GM13976 (cell line): ENCODE measurements at places on chromosomes 7 and 10.

- no peak for DNase-seq
Observed at GRCh38 chr7:51054231-51054630, 262.4 kb downstream of the COBL start.

DNA sequence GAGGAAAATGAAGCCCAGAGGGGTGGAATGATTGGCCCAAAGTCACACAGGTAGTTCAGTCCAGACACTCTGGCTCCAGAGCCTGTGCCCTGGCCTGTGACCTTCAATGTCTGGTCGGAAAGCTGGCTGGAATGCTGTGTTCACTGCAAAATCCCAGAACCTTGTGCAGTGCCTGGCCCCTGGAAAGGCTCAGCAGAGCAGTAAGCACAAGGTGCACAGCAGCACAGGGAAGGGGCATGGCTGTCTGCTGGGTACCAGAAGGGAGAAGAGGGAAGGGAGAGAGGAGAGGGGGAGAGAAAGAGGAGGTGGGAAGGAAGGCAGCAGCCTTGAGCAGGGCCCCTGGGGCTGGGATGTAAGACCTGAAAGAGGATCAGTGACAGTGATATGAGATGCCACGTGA is 28.4 kb upstream of the C10orf71 start:
- DNase-seq = no peak

- DNase-seq = no peak
Observed at GRCh38 chr10:60985951-60986350, 42.0 kb upstream of the RHOBTB1 start.

DNA sequence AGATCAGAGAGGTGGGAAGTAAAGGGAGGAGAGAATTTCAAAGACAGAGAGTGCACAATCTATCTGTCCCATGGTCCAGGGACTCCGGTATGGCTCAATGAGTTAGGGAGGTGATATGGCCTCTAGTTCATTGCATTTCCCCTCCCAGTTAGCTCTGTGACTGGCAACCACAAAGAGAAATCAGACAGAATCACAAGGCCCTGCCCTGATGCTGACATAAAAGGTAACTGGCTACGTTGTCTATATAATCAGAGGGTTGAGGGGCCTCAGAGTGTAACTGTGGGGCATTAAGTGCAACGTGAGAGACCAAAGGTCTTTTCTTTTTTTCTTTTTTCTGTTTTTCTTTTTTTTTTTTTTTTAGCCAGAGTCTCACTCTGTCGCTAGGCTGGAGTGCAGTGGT is 7.3 kb upstream of the C10orf95 start:
- no peak for DNase-seq

GRCh38 chr10:54094321-54094720 is 706.7 kb downstream of the PCDH15 start:
- no peak for DNase-seq

GRCh38 chr10:34539533-34540315 is 275.4 kb downstream of the PARD3 start:
- DNase-seq = no peak

- DNase-seq = peak; percentile 98
Observed at GRCh38 chr7:32495298-32496051, at the start of gene AVL9. TSS of gene AVL9 (plus strand) at chr7:32495489. CDS start at chr7:32495710, 221 bp downstream.

DNA sequence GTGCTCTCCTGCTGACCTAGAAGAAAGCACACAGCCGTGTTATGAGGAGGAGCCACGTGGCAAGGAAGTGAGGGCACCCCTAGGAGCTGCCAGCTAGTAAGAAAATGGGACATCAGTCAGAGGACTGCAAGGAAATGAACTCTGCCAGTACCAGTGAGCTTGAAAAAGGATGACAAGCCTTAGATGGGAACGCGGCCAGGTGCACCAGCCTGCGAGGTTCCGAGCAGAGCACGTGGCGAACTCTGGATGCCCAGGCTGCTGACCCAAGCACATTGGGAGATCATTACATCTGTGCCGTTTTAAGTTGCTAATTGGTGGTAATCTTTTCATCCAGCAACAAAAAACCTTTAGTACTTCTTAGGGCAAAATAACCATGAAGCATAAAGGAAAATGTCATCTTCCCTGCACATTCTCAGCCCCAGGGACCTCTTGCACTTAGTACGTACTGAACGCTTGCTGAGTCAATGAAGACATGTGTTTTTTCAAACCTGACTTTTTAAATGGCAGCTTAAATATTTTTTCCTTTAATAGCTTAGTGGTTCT is 69.4 kb downstream of the AMZ1 start:
- no peak for DNase-seq

- DNase-seq = no peak
Observed at GRCh38 chr10:106576534-106576933, 588.0 kb downstream of the SORCS1 start.

GRCh38 chr10:22478555-22479334 is 133.4 kb downstream of the SPAG6 start:
- no peak for DNase-seq

DNA sequence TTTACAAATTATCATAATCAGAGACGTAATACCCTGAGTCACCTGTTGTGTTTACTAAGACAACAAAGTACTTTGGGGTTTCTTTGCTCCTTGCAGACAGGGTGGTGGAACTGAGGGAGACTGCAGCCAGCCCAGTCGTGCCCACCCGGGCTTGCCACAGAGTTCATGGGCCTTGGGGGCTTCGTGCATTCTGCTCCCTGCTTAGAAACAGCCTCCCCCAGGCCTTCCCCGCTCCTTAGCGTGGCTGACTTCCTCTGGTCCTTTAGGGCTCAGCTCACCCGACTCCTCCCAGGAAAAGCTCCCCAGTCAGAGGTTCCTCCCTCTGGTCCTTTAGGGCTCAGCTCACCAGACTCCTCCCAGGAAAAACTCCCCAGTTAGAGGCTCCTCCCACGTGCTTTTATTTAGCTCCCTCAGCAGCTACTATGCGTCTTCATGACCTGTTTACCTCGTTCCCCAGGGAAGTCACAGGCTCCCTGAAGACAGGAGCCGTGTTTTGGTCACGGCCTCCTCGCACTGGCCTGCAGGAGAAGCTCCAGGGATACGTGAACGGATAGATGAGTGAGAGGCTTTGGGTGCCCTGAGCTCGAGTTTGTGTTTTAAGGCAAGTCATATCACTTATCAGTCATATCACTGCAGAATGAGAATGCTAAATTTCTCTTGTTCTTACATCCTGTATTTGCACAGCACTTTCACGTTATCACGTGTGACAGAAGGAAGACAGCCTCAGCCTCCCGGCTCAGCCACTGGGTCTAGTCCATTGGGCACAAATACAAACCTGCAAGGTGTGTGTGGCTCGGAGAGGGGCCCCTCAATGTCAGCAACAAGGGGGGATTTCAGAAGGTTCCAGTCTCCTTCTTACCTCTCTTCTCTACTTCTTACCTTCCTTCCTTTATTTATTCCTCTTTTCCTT is 52.7 kb upstream of the VIPR2 start:
- no peak for DNase-seq

DNA sequence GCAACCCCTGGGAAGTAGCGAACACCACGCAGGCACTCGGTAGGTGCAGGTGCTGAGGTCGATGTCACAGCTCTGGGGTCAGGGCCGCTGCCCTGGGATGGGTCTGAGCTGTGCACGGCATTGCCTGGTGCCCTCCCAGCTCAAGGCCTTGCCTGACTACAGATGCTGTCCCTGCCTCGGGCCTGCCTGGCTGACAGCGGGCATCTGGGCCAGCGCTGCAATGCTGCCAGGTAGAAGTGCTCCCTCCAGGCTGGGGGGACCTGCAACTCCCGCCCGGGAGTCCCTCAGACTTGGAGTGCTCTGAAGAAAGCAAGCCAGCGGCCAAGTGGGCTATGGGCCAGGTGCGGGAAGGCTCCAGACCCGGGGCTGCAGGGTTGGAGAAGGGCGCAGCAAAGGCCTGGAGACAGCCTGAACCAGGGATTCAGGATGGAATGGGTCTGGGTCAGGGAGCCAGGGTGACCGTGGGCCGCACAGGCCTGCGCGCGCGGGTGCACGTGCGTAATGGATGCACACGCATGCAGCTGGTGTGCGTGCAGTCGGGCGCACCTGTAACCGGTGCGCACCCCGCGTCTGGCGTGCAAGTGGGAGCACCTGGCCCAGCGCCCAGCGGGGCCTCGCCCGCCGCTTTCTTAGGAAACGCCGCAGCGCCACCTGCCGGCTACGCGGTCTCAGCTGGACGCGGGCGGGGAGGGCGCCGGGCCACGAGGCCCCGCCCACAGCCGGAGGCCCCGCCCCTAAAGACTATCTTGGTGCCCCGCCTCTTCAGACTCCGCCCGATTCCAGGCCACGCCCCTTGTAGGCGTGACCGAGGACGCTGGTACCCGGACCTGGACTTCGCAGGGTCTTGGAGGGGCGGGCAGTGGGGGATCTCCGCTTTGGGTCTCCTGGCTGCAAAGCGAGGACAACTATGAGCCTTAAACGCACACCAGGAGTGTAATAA is 46.7 kb downstream of the MICALL2 start:
- DNase-seq = peak; percentile 100

DNA sequence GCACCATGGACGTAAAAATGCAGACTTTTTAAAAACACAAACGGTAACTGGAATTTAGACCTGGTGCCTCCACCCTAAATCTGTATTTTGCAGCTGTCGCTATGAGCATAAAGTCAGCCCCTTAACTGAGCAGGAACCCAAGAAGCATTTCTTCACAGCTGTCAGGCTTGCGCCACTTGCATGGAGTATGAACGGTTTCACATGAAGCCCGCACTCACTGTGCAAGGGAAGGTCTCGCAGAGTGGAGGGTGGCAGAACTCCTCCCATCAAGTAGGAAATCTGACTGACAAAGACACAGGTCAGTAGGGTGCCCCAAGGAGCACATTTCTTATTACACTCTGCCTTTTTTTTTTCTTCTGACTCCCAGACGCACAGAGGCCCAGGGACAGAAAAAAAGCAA is 58.5 kb downstream of the ELMO1 start:
- DNase-seq = no peak

DNA sequence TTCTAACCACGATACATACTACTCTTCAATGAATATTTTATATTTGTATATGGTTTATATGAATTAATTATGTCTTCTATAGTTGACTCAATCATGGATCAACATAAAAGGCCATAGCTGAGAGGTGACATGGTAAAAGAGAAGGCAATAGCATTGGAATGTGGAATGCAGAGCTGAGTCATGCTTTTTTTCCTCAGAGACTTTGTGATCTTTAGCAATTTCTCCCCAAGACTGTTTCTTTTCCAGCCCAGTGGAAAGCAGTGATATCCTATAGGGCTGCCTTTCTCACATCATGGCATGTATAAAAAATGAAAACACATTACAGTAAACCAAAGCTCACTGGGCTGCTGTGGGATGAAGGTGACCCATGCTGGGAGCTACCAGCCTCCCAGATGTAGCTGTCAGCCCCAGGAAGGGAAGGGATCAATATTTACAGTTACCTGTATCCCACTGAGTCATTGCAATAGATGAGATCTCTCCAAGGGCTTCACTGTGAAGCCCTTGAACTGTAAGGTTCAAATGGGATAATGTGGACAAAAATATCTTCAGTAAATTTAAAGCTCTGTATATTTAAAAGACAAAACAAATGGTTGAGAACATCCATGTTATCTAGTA is 30.2 kb downstream of the SLC39A12 start:
- no peak for DNase-seq

DNA sequence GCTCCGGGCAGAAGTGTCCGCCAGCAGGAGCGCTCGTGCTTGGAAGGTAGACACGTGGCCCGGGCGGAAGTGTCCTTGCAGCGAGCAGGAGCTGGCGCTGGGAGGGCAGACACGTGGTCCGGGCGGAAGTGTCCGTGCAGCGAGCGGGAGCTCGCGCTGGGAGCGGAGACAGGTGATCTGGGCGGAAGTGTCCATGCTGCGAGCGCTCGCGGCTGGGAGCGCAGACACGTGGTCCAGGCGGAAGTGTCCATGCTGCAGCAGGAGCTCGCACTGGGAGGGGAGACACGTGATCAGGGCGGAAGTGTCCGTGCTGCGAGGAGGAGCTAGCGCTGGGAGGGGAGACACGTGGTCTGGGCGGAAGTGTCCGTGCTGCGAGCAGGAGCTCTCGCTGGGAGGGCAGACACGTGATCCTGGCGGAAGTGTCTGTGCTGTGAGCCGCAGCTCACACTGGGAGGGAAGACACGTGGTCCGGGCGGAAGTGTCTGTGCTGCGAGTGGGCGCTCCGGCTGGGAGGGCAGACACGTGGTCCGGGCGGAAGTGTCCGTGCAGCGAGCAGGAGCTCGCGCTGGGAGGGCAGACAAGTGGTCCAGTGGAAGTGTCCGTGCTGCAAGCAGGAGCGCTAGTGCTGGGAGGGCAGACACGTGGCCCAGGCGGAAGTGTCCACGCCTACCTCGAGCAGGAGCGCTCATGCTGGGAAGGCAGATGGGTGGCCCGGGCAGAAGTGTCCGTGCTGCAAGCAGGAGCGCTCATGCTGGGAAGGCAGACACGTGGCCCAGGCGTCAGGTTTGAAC is 41.1 kb upstream of the PRKAR1B start:
- DNase-seq = no peak

DNA sequence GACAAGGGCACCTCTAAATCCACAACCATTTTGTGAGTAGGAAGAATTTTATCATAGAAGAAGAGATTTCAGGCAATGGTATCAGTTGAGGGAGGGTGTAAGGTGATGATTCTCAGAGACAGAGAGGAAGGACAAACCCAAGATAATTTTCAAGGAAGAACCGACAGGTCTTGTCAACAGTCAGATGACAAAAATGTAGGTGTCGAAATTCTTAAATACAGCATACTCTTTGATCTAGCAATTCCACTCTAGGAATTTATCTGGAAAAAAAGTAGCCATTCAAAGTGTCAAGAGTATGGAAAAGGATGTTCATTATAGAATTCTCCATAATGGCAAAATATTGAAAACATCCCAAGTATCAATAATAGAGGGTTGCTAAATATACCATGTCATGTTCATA is 14.2 kb upstream of the PDLIM1 start:
- DNase-seq = no peak

- no peak for DNase-seq
Observed at GRCh38 chr10:25382029-25382810, 207.4 kb downstream of the GPR158 start.

DNA sequence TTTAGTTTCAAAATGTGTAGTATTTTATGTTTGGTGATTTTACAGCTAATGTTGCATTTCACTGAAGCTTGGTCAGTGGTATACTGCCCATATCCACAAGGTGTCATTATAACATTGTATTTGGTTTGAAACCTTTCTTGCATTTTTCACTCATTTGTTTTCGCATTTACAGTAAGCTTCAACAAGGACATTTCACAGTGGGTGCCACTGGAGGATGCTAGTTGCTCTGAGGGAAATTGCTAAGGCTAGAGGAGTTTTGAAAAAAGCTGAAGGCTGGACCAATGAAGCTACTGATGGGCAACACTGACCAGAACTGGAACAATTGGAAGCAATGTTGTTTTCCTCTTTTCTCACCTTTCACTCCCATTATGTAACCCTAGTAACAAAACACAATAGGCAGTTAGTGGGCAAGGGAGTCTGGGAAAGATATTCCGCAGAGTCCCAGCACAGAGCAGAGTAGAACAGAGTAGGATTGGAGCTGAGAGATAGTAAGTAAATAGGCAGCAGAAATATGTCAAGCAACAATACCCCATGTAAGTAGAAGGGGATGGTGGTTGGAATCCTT is 23.6 kb upstream of the SRI start:
- DNase-seq = peak; percentile 34

DNA sequence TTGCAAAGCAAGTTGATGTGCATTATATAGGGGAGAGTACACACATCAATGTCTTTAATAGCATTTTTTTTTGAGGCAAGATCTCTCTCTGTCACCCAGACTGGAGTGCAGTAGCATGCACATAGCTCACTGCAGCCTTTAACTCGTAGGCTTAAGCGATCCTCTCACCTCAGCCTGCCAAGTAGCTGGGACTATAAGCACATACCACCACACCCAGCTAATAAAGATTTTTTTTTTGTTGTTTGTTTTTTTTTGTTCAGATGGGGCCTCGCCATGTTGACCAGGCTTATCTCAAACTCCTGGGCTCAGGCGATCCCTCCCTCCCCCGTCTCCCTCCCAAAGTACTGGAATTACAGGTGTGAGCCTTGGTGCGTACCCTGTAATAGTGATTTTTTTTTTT is 1.5 kb downstream of the UMAD1 start:
- no peak for DNase-seq
